ENCODE measurements at places on chromosomes 4 and X.
A peak's percentile ranks its signal among the peaks of the same experiment; 100 is the strongest.

DNA sequence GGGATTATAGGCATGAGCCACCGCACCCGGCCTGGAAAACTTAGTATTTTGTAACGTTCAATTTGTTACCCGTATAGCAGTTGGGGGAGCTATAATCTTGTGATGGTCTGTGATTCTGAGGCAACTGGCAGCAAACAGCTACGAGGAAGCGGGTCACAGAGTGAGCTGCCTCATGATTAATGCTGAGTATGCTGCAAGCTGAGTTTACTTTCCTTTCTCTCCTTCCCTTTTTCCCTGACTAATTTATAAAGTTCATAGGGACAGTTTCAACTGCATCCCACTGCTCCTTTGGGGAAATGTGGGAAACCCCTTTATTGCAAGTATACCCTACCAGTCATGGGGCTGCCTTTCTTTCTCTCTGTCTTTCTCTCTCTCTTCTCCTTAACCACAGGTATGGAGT lies 17.7 kb upstream of the ELOVL6 start:
- DNase-seq = no peak

DNA sequence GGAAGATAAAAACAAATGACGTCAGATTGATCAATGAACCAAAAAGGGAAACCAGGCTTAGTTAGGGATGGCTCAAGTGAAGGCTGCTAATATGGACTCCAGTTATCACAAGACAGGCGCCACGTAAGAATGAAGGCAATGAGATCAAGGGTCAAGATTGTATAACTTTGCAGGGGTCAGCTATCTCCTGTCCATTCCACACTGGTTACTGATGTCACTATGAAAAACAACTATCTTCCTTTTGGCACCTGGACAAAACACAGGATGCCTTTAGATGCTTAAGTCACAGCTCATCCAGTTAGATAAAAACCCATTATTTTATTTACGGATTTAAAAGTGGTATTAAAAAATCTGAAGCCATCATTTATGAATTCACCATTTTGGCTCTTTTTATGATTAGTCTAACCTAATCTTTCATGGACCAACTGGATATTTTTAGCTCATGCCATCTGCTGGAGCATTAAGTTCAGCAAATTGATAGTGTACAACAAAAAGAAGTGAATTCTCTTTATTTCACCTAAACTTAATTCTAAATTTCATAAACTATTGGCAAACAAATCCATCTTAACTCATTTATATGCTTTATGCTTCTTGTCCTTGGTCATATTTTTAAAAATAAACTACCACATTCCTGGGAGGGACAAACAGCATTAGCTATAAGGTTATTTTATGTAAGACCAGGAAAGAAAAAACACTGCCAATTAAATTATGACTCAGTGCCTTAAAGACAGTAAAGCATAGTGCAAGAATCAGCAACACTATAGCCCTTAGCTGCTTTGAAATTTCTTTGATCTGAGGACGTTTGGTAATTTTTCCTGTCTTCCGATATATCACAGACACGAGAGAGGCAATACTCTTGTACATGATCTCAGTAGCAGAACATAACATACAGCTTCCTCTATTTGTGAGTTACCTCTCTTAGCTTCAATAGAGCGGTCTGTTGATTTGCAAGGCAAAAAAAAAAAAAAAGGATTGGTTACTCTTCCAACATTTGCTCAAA lies 27.0 kb downstream of the DHX15 start:
- no peak for DNase-seq

- no peak for DNase-seq
Measured at GRCh38 chr4:131488772-131489171, 1660.3 kb upstream of the PCDH10 start.

GRCh38 chr4:76704133-76704881 lies 193.6 kb downstream of the SOWAHB start:
- DNase-seq = no peak

DNA sequence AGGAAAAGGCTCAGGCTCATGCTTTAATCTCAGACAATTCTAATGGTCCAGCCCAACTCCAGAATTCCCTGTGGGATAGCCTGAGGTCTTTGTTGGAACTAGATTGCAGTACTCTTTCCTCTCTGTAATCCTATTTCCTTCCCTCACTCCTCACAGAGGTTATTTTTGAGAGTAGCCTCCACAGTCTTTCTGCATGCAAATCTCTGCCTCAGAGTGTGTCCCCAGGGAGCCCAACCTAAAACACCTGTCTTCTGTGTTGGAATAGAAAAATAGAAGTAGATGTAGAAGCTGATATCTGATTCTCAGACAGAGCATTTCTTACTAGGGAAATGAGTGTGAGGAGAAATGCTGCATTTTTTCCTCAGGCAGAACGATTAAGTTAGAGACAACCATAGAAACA lies 915.5 kb upstream of the EPHA5 start:
- DNase-seq = no peak

DNA sequence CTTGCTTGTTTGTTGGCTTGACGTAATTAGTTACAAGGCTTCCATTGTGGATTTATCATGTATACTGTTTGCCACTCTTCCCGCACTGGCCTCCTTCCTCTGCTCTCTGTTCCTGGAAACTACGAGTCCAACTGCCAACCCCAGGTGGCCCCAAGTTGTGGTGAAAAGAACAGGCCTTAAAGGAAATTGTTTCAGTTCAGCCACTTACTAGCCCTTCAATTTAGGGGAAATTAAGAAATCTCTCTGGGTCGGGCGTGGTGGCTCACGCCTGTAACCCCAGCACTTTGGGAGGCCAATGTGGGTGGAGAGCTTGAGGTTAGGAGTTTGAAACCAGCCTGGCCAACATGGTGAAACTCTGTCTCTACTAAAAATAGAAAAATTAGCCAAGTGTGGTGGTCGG lies 28.0 kb downstream of the RBM47 start:
- DNase-seq = no peak

DNA sequence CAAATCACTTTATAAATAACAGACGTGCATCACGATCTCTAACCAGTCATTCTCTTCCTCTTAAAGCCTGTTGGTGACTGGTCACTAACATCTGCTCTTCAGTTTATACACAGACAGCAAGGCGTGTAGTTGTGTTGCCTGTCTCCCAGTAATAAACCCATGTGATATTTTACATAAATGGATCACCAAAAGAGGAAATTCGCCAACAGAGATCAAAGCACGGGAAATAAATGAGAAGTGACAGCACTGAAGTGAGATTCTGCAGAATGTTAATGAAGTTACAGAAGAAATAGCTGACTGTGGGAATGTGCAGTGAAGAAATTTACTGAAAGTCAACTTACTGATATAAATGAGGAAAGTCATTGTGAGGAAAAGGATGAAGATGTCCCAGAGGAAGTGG lies 47.0 kb downstream of the AFF1 start:
- no peak for DNase-seq

DNA sequence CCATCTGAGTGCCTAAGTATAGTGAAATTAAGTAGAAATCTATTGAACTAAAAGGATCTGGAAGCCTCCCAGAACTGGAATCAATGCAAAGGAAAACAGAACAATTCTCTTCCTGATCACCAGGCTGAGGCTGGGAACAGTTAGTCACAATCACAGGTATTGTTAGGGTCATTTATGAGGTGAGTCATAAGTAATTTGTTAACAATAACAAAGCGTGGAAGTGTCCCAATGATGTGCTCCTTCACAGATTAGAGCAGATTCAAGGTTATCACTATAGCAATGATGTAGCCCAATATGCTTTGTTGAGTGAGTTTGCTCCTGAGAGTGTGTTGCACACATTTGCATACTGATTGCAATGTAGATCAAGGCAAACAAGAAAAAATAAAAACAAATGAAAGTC lies 228.1 kb downstream of the ZNF674 start:
- no peak for DNase-seq

GRCh38 chr4:165111906-165112367 lies 723 bp downstream of the TMEM192 start:
- no peak for DNase-seq

DNA sequence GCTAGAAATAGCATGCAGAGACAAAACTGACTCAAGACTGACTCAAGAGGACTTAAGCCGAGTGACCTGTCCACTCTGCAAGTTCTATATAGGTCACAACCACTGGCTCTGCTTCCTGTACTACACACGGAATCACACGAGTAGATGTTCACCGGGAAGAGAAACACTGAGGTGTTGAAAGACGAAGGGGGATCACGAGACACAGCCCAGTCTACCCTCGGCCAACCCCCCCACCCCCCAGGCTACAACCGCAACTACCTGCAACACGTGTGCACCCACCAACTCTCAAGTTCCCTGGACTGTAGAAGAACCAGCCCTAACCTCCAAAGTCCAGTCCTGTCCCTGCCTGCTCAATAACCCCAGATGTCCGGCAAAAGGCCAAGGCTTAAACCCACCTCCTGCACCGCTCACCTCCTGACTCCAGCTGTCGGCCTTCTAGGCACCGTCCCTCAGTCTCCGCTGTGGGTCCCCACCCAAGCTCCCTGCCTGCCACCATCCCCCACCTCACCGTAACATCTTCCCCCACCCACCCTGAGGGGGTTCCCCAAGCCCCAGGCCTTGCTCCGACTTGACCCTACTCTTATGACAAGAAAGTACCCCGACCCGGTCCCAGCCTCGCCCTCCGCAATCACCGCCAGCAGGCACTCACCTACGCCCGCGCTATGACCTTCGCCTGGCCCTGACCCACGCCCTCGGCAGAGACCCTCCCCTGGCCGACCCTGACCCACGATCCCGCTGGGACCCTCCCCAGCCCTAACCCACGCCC lies 739 bp downstream of the GAK start:
- DNase-seq = no peak

DNA sequence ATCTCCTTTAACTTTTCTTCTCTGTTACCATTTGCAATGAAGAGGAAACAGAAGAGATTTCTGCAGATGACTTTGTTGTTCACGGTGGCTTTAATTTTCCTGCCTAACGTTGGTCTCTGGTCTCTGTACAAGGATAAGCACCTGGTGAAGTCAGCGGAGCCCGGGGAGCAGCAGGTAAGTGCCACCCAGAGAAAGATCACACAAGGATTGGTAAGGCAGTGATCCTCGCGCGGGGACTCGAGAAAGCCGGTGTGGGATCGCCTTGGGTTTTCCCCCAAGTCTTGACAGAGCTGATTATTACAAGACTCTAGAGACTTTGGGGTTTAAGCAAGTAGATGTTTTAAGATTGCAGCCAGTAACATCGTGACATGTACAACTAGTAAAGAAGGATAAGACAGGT lies 1.3 kb downstream of the GALNTL6 start:
- no peak for DNase-seq

DNA sequence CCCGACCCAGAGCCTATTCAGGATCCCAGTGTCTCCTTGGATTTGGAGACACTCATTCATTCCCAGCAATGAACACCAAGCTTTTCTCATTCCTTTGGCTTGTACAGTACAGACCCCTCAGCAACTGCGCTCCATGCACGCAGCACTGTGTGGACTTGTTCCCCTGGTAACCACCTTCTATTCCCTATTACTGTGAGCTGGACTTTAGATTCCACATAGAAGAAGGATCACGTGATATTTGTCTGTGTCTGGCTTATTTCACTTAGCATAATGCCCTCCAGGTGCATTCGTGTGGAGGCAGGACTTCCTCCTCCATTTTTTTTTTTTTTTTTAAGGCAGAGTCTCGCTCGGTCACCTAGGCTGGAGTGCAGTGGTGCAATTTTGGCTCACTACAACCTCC lies 106.4 kb downstream of the PHKA2 start:
- DNase-seq = no peak

DNA sequence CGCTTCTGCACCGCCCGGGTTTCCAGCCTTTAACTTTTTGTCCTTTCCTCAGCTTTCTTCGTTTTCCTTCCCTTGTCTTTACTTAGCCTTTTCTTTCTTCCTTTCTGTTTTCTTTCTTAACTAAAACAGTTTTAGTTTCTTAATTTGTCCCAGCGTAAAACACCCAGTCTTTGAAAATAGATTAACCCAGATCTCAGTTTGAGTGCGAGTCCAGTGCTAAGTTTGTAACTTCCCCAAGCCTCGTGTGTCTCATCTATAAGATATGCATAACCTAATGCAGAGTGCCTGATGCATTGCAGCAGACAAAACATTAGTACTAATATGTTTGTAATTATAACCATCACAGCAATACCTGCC lies 460 bp upstream of the GEMIN8 start:
- no peak for DNase-seq

- DNase-seq = no peak
Measured at GRCh38 chr4:180098586-180098985, 2144.6 kb upstream of the TENM3 start.

DNA sequence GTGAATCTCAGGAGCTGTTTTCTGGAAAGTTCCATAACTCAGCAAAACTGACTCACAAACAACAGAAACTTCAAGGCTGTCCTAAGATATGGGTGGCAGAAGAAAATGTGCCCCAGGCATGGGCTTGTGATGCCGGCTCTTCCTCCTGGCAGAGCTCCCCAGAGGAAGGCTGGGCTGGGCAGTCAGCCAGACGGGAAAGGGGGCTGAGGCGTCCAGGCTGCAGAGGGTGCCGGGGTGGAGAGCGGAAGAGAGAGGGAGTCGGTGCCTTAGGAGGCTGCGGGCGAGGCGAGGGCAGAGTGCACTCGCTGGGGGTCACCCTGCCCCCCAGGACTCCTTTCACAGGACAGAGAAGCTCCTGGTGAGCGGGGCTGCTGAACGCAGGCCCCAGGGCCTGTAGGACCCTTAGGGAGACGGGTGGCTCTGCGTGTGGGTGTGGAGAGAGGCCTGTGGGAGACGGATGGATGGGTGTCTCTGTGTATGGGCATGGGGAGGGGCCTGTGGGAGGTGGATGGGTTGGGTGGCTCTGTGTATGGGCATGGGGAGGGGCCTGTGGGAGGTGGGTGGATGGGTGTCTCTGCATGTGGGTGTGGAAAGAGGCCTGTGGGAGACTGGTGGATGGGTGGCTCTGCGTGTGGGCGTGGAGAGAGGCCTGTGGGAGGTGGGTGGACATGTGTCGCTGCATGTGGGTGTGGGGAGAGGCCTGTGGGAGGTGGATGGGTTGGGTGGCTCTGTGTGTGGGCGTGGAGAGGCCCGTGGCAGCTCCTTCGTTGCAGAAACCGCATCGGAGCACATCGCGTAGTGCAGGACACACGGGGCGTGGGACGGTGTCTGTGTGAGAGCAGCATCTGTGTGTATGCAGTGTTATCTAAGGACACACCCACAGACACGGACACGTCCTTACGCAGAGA lies 15.9 kb downstream of the PCGF3 start:
- no peak for DNase-seq

GRCh38 chrX:40278340-40279090 lies 180.8 kb upstream of the BCOR start:
- peak; percentile 21 for DNase-seq

- no peak for DNase-seq
Measured at GRCh38 chrX:19810802-19811201, 76.6 kb downstream of the SH3KBP1 start.

DNA sequence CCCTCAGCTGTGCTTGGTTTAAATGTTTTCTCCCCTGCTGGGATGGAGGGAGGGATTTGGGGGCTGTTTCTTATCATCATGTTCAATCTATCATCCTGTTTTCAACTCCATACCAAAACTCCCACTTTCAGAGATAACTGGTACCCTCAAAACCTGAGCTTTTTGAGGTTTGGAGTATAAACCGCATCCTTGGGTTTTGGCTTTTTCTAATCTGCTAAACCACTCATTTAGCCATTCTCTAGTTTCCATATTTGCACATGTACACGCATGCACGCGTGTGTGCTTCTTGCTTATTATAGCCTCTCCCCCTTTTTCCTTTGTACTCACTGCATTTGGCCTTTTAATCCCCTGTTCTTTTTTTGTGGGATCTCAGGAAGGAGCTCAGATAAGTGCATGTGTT lies 116.7 kb upstream of the TEX13D start:
- no peak for DNase-seq

- no peak for DNase-seq
Measured at GRCh38 chrX:45434231-45434630, 233.6 kb upstream of the DIPK2B start.
